ENCODE measurements at places on chromosomes 13 and 19.

DNA sequence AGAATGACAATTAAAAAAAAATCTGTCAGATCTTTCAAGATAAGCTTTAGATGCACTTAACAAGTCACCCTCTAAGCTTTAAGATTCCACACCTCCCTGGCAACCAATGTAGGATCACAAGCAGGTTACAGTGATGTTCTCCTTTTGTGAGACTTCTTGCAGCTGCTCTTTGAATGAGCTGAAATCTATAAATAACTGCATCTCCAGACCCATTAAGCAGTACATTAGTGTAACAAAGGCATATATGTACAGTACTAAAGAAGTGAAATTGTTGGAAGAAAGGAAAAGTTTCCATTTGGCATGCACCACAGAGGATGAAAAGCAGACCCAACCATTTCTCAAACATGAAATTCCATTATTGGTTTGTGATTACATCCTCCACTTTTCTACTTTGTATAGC lies 364.7 kb downstream of the ENOX1 start:
- no peak for DNase-seq

GRCh38 chr13:113972451-113973217 lies 1.2 kb downstream of the C13orf46 start:
- DNase-seq = no peak

DNA sequence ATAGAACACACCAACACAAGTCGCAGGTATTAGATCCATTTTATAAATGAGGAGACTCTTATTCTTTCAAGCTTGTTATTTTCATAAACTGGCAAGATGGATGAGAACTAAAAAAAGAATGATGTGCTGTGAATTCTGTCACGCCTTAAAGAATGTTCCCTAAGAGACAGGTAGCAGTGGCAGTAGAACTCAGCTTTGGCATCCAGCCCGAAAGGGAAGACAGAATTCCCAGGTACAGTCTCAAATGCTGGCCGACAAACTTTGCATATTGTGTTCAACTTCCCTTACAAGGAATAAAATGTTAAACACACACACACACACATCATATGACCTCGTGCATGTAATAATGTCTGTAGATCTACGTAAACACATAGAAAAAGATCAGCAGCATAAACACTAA lies 3.2 kb downstream of the TMEM272 start:
- no peak for DNase-seq

- no peak for DNase-seq
These were observed 9.4 kb downstream of the PCDH20 start for GRCh38 chr13:61406275-61406674.

DNA sequence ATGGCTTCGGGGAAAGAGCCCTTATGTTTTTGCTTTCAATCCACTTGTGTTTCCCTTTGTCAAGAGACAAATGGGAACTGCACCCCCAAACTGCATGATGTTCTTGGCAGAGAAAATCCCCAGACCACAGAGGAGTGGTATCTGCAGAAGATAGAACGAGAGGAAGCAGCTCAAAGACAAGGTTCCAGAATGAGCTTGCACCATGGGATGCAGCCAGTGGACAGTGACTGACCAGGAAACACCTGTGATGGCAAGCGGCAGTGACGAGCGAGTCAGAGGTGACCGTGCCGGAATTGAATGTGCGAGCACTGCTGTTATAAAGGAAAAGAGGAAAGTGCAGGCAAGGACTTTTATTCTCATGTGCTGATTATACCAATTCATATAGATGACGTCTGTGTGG lies 46.3 kb downstream of the IRS2 start:
- DNase-seq = no peak

DNA sequence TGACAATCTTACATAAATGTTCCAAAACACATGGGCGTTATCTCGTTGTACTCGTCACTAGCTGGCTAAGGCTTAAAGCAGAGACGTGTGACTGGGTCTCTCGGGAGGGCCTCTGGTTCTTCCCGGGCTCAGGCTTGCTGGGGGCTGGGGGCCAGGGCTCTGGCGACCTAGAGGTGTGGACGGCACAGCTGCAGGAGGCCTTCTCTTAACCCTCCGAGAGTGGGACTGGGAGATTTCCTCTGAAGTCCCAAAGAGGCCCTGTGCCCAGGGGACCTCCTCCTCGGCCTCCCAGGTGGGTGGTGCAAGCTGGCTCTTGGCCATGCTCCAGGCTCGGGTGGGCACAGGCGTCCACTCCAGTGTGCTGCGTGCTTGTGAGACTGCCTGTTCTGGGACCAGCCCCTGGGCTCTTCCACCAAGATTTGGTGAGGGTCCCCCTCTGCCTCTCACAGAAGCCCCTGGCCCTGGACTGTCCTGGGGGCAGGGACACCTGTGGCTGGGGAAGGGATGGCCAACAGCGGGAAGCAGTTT lies 2.2 kb downstream of the CAPS start:
- DNase-seq = no peak

DNA sequence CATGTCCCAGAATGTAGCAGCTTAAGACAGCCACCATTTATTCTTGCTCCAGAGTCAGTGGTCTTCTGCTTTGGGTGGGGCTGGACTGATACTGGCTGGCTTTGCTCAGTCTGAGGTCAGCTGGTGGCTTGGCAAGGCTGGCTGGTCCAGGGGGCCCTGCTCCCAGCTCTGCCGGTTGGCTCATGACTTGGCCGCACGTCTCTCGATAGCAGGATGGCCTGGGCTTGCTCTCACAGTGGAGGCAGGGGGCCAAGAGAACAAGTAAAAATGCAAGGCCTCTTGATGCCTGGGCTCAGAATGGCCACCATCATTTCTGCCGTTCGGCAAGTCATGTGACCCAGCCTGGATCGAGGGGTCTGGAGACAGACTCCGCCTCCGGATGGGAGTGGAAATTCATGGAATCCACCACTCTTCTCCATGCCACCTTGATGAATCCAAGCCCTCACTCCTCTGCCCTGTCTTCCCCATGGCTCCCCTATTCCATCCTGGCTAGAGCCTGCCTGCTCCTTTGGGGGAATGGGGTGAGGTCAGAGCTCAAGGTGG lies 13.1 kb downstream of the ACTMAP start:
- no peak for DNase-seq

GRCh38 chr19:29337029-29337428 lies 124.1 kb upstream of the UQCRFS1 start:
- DNase-seq = no peak

DNA sequence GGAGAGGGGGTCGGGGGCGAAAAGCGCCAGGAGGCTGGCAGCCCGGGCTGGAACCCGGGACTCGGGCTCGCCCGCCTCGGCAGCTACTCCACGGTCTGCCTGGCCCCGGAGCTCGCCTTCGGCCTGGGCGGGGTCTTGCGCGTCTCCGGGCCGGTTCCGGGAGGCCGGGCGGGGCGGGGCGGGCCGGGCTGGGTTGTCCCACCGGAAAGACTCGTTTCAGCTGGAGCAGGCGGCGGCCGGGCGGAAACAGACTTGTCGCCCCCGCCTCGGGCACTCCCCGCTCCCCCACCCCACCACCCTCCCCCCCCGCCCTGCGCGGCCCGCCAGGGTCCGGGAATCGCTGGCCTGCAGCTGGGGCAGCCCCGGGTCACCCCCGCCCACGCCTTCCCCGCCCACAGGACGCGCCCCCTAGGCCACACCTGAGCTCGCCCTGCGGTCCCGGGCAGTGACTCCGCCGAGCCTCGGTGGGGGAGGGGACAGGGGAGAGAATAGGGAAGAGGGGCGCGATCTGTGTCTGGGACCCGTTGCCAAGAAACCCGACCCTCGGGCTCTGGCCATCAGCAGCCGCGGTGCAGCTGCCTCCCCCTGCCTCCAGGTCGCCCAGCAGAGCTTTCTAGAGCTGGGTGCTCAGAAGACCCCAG lies 109.4 kb downstream of the KCTD15 start:
- no peak for DNase-seq

DNA sequence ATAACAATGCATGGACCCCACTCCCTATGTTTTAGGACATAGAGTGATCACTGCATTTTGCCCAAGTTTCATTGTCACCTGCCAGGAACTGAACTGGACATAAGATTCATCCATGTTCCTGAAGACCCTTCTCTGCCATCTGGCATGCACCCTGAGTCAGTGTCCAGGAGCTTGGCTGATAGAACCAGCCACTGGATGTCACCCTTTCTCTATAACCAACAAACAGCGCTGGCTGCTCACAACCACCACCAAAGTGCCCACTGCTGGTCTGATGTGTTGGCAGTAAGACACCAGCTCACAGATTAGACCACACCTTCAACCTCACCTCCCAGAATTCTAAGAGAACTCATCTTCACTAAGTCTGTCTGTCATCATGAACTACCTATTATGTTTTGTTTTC lies 333.4 kb downstream of the ITGBL1 start:
- peak; percentile 84 for DNase-seq

DNA sequence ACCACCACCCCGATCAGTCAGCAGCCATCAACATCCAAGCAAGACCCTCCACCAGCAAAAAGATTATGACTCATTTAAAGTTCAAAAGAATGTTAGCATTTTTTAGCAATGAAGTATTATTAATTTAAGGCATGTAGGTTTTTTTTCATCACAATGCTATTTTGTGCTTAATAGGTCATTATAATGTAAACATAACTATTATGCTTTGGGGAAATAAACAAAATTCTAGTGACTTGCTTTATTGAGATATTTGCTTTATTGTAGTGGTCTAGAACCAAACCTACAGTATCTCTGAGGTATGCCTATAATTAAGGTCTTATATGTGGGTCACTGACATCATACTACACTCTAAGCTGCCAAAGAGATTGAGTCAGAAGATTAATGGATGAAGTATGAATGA lies 20.0 kb downstream of the KLF12 start:
- no peak for DNase-seq

DNA sequence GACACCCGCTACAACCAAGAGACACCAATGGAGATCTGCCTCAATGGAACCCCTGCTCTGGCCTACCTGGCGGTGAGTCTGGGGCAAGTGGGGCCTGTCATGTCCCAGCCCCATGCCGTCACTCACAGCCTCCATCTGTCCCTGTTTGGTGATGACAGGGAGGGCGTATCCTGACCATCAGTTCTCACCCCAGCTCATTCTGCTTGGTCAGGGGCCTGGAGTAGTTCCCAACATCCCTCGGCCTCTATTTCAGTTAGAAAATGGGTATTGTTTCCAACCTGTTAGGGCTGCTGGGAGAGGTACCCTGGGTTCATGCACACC lies 18.2 kb downstream of the HIPK4 start:
- no peak for DNase-seq

Measured in COR-L47 (cell line).